Right ventricle myocardium inferior (tissue), 1 donor: ENCODE measurements at places on chromosomes 6 and 20. TPM values are rescaled to one million over a fixed set of nuclear protein-coding genes. Genes with fewer than 3 reads are reported as not detected.
A peak's percentile ranks its signal among the peaks of the same experiment; 100 is the strongest.

- DNase-seq = no peak
These were observed 14.1 kb upstream of the BEND3 start for GRCh38 chr6:107129370-107129925.

DNA sequence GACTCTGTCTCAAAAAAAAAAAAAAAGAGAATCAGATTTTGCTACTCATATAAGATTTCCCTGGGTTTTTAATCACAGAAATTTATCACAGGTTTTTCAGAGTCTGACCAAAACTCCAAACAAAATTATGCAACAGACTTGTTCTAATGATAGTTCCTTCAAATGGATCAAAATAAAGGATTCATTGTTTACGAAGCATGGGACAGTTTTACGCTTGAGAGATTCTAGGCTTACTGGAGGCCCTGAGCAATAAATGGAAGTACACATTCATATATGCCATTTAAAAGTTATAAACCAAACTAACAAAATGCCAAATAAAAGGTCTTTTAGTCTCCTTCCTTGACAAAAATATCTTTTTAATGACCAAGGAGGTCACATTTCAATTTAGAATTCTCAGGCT, 245.1 kb upstream of the KCNQ5 start:
- no peak for DNase-seq

DNA sequence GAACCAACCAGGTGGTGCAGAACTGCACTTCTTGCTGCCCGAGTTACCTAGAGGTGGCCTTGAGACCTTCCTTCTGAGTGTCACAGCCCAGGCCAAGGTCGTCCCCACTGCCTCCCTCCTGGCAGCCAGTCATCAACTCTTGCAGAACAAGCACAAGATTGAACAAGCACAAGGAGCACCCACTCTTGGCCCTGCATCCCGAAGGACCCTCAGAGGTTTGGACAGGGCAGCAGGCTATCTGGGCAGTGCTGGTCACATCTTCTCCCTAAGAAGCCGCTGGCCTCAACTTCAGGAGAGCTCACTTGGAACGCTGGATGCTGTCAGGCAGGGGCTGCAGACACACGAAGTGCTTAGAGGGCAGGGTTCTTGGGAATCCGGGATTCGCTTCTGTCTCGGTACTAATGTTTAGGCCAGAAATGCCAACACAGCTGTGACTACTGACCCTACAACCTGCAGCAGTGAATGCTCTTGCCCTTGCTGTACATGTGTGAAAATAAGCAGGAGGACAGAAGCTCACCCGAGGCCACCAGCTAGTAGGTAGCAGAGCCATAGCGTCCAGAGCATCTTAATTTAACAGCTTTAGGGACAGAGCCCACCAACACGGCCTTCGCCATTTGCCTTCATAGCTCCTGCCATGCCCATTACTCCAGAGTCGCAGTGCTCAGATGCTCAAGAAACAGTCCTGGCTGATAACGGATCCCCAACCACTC, 4.0 kb upstream of the ACSS1 start:
- peak; percentile 59 for DNase-seq

- DNase-seq = no peak
These were observed 43.1 kb downstream of the SYNJ2 start for GRCh38 chr6:158024566-158025297.

DNA sequence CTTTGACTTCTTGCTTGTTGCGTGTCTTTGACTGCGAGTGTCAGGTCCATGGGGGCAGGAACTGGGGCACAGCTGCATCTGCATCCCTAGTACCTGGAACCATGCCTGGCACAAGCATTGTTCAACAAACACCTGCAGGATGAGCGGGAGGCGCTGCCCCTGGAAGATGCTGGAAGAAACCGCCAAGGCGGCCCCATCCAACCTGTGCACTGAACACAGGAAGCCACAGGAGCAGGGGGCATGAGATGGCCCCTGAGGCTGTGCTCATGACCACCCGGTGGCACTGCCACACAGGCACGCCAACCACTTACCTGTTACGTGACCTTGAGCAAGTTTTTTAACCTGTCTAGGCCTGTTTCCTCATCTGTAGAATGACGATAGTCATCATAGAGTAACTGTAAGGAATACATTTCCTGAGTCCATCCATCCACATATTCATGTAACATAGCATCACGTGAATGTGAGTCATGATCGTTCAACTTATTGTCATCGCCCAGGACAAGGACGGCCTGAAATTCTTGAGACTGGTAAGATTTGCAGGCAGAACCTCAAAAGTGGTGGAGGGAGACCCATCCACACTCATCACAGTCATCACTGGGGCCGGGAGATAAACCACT, 374.2 kb downstream of the PREX1 start:
- no peak for DNase-seq

- DNase-seq = no peak
These were observed 119.1 kb downstream of the PKHD1 start for GRCh38 chr6:51968265-51968664.

CDH4 gene
- total RNA-seq = 0.08 TPM
